ENCODE measurements at places on chromosomes 5 and 9.

DNA sequence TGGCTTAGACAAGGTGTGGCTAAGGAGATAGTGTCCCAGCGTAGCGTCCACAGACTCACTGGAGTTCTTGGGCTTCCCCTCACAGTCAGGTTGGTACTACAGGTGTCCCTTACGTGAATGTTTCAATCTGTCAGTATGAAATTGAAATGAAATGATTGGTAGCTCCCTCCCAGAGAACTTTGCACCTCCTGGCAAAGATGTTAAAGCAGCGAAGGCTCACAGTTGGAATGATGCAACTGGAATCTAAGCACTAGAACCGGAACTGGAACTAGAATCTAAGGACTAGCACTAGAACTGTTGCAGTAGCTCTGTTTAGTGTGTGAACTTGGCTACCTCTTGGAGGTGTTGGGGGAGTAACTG, 1.1 kb downstream of the SLC31A1 start:
- no peak for DNase-seq

- DNase-seq = no peak
These were observed 236.9 kb downstream of the CD180 start for GRCh38 chr5:66959653-66960052.

- no peak for DNase-seq
These were observed 83.5 kb downstream of the COL5A1 start for GRCh38 chr9:134724912-134725604.

DNA sequence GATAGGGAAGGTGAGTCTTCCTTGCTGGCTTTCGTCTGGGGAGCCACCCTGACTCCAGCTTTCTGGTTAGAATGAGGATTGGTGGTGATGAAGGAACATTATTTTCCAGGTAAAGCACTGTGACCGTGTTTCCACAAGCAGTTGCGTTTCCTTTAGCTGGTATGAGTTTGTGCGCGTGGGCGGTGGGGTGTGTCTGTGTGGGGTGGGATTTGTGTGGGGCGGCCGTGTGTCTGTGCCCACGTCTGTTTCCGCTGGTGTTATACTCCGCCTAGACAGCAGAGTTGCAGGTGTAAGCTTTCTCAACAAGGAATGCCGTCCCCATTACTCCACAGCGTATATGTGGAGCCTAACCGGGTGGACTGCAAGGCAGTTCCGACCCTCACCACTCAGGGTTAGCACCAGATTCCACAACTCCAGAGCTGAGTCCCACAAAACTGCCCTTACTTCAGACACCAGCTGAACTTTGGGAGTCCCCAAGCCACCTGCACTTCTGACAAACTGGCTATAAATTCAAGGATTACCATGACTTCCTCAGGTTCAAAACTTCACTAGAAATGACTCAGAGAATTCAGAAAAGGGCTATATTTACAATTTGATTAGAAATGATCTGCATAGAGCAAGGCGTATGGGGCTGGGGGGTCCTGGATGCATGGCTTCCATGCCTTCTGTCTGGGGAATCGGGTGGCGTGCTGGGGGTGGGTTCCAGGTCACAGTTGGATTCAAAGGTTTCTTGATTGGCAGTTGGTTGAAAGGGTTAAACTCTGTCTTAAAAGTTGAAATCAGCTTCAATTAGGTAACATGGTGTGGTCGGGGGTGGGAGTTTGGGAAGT, 29.8 kb downstream of the PROP1 start:
- no peak for DNase-seq

DNA sequence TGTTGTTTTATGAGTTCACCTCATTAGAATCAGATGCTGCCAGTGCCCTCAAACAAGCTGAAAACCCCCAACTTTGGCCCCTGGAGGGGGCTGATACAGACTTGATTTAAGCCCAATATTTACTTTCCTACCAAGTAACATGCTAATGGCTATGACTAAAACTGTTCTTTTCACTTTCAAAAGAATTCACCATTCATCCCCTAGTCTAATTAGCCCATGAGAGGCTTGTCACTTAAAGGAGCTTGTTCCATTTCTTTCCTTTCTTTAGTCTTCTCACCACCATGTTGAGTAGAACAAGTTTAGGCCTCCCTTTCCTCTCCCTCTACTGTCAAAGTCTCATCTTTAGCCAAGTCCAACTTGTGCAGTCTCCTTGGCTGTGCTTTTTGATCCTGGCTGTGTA, 50.4 kb downstream of the EPB41L4B start:
- no peak for DNase-seq

GRCh38 chr5:131277447-131277846, 13.6 kb downstream of the CDC42SE2 start:
- DNase-seq = no peak

DNA sequence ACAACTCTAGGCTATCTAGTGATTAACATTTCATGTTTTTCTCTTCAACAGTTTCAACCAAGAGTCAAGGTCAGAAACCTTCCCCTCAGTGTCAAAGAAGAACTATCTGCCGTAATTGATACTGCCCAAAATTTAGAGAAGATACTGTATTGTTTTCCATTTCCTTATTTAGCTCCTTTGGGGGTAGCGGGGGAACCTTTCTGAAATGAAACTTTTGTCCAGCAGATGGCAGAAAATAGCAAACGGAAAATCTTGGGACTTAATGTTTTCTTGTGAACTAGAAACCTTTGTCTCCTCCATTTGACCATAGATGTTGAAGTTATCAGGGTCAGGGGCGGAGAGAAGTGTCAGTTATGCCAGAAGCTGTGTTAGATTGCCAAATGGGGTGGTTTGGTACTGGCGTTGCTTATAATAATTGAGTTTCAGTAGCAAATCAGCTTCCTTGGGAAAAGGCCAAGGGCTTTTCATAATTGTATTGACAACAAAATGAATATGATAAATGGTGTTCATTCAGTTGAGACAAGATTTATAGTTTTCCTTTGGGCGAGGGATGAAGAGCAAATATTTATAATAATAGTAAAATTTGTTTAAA, 101.7 kb upstream of the TLX3 start:
- no peak for DNase-seq

GRCh38 chr5:137446615-137447014, 52.5 kb downstream of the SPOCK1 start:
- DNase-seq = no peak

All from activated gamma-delta T cell treated with anti-CD3 and anti-CD28 coated beads, Interleukin-2, amount 50 U/mL, for 16 hours (primary cell).